ENCODE measurements at places on chromosomes 4 and X. TPM values are rescaled to one million over a fixed set of nuclear protein-coding genes. Genes with fewer than 3 reads are reported as not detected.

The ADAMTS3 gene
- not detected for total RNA-seq

The RBMXL3 gene
- not detected for total RNA-seq

The NDST4 gene
- total RNA-seq, result not detected

The DGKK gene
- not detected for total RNA-seq

The RHOXF1 gene
- 0.55 TPM for total RNA-seq

The TGIF2LX gene
- total RNA-seq, result not detected

The PLXNB3 gene
- total RNA-seq, result 0.05 TPM

The RNF175 gene
- 0.34 TPM for total RNA-seq

The FGF5 gene
- total RNA-seq, result not detected

The CABS1 gene
- total RNA-seq, result not detected

The AFM gene
- not detected for total RNA-seq

The ARHGEF6 gene
- total RNA-seq, result 90.6 TPM

The UCP1 gene
- total RNA-seq, result not detected

The HDAC8 gene
- total RNA-seq, result 23.4 TPM

The TRAM1L1 gene
- total RNA-seq, result not detected

The L1CAM gene
- total RNA-seq, result 2.4 TPM

The TMSB15C gene
- 4.1 TPM for total RNA-seq

The TMEM156 gene
- total RNA-seq, result 27.9 TPM

The EGF gene
- not detected for total RNA-seq

The PWWP3B gene
- not detected for total RNA-seq

The FRG1 gene
- 63.2 TPM for total RNA-seq

The ARSJ gene
- not detected for total RNA-seq

The MAGEA3 gene
- total RNA-seq, result not detected

The NHS gene
- total RNA-seq, result 1.5 TPM

The SCML2 gene
- 1.7 TPM for total RNA-seq

The TMEM129 gene
- total RNA-seq, result 24.0 TPM

The HUWE1 gene
- total RNA-seq, result 212 TPM

The RAB40AL gene
- total RNA-seq, result 0.36 TPM

The KDR gene
- total RNA-seq, result not detected

Data from activated naive CD4-positive, alpha-beta T cell treated with anti-CD3 and anti-CD28 coated beads, Interleukin-2, amount 10 ng/mL, durations not matched to agents 5 hours and 36 hours (primary cell).